ENCODE measurements at places on chromosomes 16 and 17. TPM values are rescaled to one million over a fixed set of nuclear protein-coding genes. Genes with fewer than 3 reads are reported as not detected.

- no peak for DNase-seq
These were observed 53.6 kb downstream of the KANSL1 start for GRCh38 chr17:46139432-46140210.

DNA sequence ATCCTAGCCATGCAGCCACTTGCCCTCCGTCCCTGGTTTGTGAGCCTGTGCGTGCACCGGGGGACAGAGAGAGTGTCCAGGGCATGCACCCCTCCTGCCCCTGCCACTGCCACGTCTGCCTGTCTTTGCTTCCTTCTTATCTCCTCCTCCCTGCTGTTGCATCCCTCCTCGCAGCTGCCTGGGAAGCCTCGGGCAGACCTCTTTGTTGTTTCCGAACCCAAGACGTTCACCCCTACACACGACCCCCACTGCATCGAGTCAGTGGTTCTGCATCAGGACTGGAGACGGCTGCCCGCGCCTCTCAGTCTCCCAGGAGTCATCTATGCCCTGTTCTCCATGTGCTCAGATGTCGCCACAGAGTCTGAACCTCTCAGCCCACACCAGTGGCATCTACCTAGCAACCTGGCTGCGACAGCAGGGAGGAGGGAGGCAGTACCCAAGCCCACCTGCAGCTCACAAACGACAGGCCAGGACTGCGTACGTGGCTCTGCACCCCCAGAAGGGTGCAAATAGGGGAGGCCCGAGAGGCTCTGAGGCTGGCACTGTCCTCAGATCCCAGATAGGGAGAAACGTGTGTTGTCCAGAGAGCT lies 5.2 kb downstream of the TIMP2 start:
- DNase-seq = no peak

- no peak for DNase-seq
These were observed 34.9 kb downstream of the UBE2G1 start for GRCh38 chr17:4331614-4332013.

GRCh38 chr16:50519001-50519400 lies 29.2 kb upstream of the NKD1 start:
- DNase-seq = no peak

DNA sequence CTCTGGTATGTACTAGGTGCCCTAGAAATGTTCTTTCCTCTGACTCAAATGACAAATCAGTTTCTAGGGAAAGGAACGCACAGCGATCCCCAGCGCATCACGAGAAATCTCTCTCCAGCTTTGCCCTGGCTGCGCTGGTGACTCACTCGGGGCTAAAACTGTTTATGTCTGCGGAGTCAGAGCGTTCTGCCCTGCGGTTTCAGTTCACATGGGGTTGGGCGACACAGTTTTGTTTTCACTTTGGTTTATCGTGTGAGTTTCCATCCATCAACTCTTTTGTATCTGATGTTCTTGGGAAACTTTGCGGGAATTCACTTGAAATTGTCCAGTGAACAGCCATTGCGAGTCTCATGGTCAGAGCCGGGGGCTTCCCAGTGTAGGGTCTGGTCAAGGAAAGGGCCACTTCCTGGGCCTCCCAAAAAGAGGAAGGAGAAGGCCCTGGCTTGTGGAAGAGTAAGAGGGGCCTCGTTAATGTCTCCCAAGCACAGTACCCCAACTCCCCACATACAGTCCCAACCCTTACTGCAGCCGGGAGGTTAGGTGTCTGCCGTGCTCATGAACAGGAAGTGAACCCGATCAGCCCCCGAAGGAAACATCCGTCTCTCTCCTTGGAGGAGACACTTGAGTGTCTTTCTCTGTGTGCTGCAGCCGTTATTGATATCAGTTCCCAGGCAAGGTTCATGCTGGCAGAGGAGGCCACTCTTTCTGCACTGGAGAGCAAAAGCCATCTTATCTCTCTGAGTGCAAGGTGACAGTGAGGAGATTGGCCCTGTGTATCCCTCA lies 643.2 kb downstream of the WWOX start:
- no peak for DNase-seq

GRCh38 chr17:10614536-10615155 lies 42.5 kb downstream of the MYH3 start:
- DNase-seq = peak; percentile 34

- DNase-seq = no peak
These were observed 53.9 kb downstream of the OR1D5 start for GRCh38 chr17:3009411-3009920.

GRCh38 chr16:29897333-29897732 lies 2.0 kb downstream of the SEZ6L2 start:
- DNase-seq = no peak

DNA sequence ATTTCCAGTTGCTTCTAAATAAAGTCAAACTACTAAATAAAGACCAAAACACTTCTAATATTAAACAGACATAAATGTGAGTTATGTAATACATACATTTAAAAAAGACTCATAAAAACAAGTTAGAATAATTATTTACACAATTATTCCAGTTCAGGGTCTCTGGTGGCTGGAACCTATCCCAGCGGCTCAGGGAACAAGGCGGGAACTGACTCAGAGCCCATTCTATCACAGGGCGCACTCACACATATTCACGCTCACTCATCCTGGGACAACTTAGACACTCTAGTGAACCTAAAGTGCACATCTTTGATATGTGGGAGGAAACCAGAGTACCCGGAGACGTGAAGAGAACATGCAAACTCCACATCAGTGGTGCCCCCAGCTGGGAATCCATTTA lies 25.0 kb downstream of the PLXDC1 start:
- DNase-seq = no peak

- no peak for DNase-seq
These were observed 26.1 kb downstream of the TEX2 start for GRCh38 chr17:64236827-64237403.

DNA sequence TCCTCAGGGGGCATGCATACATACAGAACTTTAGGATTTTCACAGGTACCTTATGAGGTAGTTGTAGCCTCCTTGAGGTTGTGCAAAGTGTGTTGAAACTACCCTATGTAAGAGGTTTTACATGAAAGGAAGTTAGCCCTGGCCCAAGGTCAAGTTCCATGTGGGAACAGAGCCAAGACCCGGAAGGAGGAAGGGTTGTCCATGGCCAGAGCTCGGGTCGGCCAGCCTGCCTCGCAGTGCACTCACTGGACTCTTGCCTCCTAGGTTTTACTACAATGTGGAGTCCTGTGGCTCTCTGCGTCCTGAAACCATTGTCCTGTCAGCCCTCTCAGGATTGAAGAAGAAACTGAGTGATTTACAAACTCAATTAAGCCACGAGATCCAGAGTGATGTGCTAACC lies 8.2 kb downstream of the POLR2C start:
- DNase-seq = no peak

- DNase-seq = no peak
These were observed 10.0 kb upstream of the BEAN1 start for GRCh38 chr16:66416939-66417700.

The SLC9A5 gene
- total RNA-seq = 4.8 TPM

The CEP112 gene
- 9.6 TPM for total RNA-seq

The C17orf78 gene
- total RNA-seq = not detected

The ASIC2 gene
- total RNA-seq = not detected

The CHST6 gene
- not detected for total RNA-seq

The TP53TG3B gene
- not detected for total RNA-seq

The DPEP1 gene
- 0.55 TPM for total RNA-seq

All from G401 (cell line).